ENCODE measurements at places on chromosomes 5 and 9.
A peak's percentile ranks its signal among the peaks of the same experiment; 100 is the strongest.

GRCh38 chr5:52017567-52017966 is 634.3 kb downstream of the ISL1 start:
- no peak for DNase-seq

DNA sequence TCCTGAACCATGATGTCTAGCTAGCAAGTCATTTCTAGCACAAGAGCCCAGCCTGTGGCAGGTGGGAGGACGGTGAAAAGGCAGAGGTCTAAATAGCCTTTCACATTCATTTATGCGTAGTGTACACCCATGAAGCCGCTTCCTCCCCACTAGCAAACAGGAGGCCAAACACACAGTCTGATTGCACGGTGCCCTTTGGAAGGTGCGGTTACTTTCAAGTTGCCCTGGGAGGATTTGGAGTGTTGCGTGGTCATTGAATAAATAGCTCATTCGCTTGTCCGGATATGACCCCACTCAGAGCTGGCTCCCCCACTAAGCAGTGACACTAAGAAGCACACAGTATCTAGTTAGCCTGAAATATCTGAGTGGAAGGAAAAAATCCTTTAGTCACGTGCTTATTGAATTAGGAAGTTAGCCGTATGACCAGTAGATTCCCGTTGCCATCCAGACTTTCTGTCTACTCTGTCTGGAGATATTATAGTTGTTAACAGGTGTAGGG is 664 bp upstream of the ARSB start:
- DNase-seq = peak; percentile 72

GRCh38 chr9:78997296-78997695 is 574.5 kb upstream of the TLE4 start:
- no peak for DNase-seq

GRCh38 chr5:82359272-82359671 is 81.1 kb upstream of the RPS23 start:
- DNase-seq = no peak

DNA sequence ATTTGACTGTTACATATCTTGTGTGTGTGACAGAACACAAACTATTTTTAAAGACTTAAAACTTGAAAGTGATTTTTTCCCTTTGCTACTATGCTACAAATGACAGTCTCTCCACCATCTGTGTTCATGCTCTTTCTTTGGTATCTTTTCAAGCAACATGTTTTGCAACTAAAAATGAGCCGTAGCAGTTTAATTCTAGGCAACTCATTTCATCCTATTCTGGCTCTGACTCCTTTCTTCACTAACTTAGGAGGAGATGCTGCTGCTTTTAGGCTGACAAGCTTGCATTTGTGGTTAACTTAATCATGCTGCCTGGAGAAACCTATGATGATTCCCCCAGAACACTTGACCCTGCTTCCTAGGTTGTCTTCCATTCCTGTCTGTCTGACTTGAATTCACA is 100.6 kb downstream of the HACD4 start:
- no peak for DNase-seq

GRCh38 chr9:77417566-77417965 is 230.6 kb downstream of the GNA14 start:
- DNase-seq = no peak

DNA sequence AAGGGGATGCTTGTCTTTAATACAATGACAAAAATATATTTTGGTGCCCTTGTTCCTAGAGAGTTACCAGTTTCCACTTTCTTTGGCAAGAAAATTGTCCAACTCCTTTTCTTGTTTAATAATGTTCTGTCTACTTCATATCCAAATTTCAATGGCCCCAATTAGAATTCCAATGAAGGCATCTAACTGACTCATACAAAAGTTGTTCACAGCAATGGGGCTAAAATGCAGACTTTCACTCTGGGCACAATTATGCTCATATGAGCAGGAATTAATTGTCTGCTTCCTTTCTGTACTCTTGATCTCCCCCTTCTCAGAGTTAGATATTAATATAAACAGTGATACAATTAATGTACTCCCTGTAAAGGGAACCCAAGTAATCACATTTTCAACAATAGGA is 42.1 kb upstream of the ZNF622 start:
- DNase-seq = no peak
